Temporal lobe (tissue), 4 donors: ENCODE measurements at places on chromosomes 7 and 10. TPM values are rescaled to one million over a fixed set of nuclear protein-coding genes. Genes with fewer than 3 reads are reported as not detected.

The FZD1 gene
- 7.6 TPM for total RNA-seq

The ZNF853 gene
- 19.2 TPM for total RNA-seq

The FFAR4 gene
- total RNA-seq, result not detected

The GRM3 gene
- total RNA-seq, result 86.5 TPM

The PRLHR gene
- 2.0 TPM for total RNA-seq

The RBP3 gene
- not detected for total RNA-seq

The CDK14 gene
- total RNA-seq, result 63.7 TPM

The CYP3A5 gene
- under 0.01 TPM for total RNA-seq

The WIPF3 gene
- total RNA-seq, result 6.6 TPM

The SLC26A5 gene
- not detected for total RNA-seq

The ANKMY2 gene
- 74.3 TPM for total RNA-seq

The MYL10 gene
- not detected for total RNA-seq

The AKR1C8 gene
- total RNA-seq, result not detected

The ZCWPW1 gene
- 1.5 TPM for total RNA-seq

The MSMB gene
- not detected for total RNA-seq

The GNB2 gene
- 66.6 TPM for total RNA-seq

The NEUROD6 gene
- 325 TPM for total RNA-seq

The GPR141 gene
- total RNA-seq, result 0.98 TPM
